Camera-type eye (tissue), 1 donor: ENCODE measurements at places on chromosomes 5 and 9. TPM values are rescaled to one million over a fixed set of nuclear protein-coding genes. Genes with fewer than 3 reads are reported as not detected.

SPATA31E1 gene
- total RNA-seq: not detected

GFPT2 gene
- total RNA-seq: 17.5 TPM

EQTN gene
- total RNA-seq: 1.2 TPM

PCDHA9 gene
- 4.6 TPM for total RNA-seq

PITX1 gene
- 31.1 TPM for total RNA-seq

MOB3B gene
- total RNA-seq: 19.6 TPM

PCDHA5 gene
- 2.9 TPM for total RNA-seq

SPATA31D4 gene
- total RNA-seq: not detected
